Stimulated activated CD4-positive, alpha-beta T cell treated with anti-CD3 and anti-CD28 coated beads, TNF-alpha, amount 100 ng/mL, for 1 hour (primary cell): ENCODE measurements at places on chromosomes 5 and 9.
A peak's percentile ranks its signal among the peaks of the same experiment; 100 is the strongest.

DNA sequence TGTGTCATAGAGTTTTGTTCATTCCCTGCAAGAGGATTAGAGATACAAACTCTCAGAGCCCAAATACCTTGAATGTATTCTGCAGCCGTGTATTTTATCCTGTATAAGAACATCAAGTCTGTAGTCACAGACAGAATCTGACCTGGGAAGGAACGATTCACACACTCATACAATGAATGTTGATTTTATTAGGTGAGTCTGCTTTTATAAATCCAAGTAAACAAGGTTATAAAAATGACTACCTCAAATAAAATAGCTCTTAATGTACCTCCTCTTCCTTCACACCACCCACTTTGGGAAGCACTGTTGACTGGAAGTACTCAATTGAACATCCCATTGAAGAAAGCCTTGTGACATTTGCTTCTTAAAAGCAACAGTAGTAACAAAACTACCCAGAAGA lies 11.9 kb downstream of the SLC46A2 start:
- DNase-seq, result no peak

DNA sequence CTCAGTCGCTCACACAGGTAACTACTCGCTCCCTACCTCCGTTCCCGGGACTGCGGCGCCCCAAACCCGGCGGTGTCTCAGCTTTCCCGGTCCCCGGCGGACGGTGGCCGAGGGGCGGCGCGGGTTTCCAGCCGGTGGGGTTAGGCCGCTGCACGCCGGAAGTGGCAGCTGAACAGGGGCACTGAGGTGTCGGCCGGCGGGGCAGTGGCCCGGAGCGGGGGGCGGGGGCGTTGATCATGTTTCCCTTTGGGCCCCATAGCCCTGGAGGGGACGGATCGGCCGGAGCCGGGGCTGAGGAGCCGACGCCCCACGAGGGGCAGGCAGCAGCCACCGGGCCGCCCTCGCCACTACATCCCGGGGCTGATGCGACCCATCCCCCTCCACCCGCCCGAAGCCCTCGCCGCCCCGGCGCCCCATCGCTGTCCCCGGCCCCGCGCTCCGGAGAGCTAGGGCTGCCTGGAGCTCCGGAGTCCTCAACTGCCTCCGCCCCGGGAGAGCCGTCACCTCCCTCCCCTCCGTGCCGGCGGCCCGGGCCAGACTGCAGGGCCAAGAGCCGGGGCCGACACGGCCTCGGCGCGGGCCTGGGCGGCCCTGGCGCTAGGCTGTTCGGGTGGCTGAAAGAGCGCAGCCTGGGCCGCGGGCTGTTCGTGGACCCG lies at the start of gene DCAF10:
Gene DCAF10, plus strand, starts transcription at position 167 of the 656 bp plus-strand sequence. Its CDS starts 70 bp downstream, at position 237.
- peak; percentile 76 for DNase-seq

GRCh38 chr9:14994738-14995137 lies 84.5 kb upstream of the FREM1 start:
- no peak for DNase-seq

DNA sequence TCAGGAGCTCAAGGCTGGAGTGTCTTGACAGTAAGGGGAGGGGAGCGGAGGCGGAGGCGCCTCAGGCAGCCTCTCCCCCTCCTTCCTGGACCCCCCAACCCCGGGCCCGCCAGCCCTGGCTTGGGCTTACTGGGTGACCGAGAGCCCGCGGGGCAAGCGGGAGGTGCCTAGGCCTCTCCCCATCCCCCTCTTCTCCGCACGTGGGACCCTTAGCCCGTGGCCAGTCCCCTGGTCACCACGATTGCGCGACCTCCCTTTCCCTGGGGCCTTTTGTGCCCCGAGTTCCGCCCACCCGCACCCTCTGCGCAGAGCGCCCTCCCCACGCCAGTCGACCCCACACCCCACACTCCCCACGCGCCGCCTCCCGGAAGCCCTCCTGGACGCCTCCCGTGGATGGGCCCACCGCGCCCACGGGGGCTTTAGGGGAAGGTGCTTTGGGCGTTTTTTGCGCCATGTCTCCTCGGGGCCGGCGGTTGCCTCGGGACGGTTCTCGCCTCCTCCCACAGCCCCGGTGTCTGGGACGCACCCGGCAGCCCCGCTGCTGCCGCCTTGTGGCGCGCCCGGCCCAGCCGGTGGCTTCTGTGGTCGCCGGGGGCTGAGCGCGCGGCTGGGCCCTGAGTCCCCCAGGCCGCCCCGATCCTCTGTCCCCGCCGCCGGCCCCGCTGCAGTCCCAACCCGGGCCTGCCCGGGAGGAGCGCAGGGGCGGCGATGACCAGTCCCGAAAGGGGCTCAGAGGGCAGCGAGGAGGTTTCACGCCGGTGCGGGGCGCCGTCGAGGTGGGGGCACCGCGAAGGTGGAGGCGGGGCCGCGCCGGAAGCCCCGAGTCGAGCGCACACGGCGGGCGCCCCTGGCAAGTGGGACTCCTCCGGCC lies 3.2 kb downstream of the TOR4A start:
- no peak for DNase-seq

GRCh38 chr9:135156525-135157510 lies 69.3 kb downstream of the OLFM1 start:
- DNase-seq, result no peak

- DNase-seq, result no peak
These were observed 56.8 kb upstream of the SMIM32 start for GRCh38 chr5:136249678-136250266.

GRCh38 chr5:154251529-154251928 lies 61.0 kb downstream of the GALNT10 start:
- DNase-seq, result no peak

DNA sequence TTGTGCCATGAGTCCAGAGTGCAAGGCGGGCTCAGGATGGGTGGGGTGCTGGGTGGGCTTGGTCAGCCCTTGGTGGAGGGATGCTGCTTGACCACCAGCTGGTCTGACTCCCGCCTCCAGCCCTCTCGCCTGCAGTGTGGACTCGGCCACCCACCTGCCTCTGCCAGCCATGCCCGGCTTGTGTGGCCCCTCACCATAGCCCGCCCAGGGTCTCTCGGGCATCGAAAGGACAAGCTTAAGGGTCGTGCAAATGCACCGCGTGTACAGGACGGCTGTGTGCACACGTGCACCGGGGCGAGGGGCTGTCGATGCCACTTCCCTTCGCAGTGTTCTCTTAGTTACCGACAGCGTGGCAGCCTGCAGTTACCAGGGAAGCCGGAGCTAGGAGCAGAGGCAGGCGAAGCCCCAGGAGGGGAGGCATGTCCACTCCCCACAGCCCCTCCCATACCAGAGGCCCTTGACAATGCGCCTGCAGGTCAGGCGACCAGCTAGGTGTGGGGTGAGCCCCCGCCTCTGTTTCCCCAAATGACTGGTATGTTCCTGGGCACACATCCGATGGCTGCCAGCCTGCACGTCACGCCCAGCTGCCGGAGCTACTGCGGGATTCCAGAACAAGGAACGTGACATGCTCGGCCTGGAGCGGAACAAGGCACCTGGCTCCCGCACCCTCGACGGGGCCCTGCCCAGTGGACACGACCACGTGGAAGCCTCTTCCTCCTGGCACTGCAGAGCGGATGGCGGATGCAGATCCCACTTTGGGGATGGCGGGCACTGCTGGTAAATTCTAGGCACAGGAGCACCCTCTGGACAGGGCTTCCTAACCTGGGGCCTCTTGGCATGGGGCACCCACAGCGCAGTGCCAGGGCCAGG lies 7.8 kb downstream of the LCN9 start:
- DNase-seq, result no peak

GRCh38 chr5:145619806-145620310 lies 215.3 kb downstream of the PRELID2 start:
- DNase-seq, result no peak

- no peak for DNase-seq
These were observed 115.2 kb upstream of the SLC27A6 start for GRCh38 chr5:128850049-128850448.

- DNase-seq, result no peak
These were observed 177.9 kb upstream of the PRLR start for GRCh38 chr5:35408146-35408545.

DNA sequence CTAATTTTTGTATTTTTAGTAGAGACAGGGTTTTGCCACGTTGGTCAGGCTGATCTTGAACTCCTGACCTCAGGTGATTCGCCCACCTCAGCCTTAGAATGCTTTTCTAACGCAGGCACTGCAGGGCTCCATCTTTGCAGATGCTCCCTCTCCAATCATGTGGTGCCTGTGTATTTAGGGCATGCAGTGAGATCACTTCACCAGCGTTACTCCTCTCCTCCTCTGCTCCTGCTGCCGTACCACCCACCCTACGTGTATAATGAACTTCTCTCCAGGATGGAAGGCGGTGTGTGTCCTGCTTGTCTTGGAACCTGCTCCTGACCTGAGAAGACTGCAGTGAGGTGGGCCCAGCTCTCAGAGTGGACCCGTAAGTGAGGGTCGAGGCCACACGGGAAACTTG lies 13.6 kb upstream of the CFAP157 start:
- DNase-seq, result no peak

DNA sequence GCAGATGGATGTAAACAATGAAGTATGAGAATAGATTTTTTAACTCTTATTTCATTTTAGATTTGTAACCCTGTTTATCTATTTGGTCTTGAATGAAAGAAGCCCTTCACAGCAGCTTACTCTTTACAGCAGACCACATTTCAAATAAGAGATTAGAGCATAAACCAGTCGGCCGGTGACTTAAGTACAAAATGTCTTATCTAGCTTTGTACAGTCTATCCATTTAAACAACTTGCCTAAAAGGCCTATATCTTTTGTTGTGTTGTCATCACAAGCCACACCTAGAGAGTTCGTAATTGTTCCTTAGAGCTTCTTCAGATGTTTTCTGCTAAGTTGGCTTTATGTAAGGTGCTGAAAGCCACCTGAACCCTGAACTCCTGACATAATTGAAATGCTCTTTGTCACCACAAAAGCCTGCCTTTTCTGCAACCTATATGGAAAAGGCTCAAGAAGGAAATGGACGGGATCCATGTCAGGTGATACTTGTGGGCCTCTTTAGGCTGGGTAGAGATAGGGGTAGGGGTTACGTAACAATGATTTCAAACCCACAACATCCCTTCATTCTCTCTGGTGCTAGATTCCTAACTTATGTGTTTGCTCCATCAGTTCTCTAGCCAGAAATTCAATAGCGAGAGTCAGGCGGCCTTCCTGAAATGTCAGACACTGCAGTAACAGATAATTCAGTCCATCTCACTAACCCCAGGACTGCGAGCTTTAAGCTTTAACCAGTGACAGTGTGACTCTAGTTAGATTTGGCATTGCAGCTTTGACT lies 162.5 kb downstream of the CD180 start:
- no peak for DNase-seq

- DNase-seq, result no peak
These were observed 142.8 kb downstream of the NSG2 start for GRCh38 chr5:174188295-174188694.

- no peak for DNase-seq
These were observed 1.7 kb upstream of the KLHL3 start for GRCh38 chr5:137737349-137738131.

- DNase-seq, result no peak
These were observed 34.4 kb downstream of the MAP1B start for GRCh38 chr5:72141440-72142355.

- DNase-seq, result no peak
These were observed 524.9 kb downstream of the SEMA5A start for GRCh38 chr5:9020996-9021395.

- DNase-seq, result no peak
These were observed 61.8 kb downstream of the RAB24 start for GRCh38 chr5:177241768-177242167.

DNA sequence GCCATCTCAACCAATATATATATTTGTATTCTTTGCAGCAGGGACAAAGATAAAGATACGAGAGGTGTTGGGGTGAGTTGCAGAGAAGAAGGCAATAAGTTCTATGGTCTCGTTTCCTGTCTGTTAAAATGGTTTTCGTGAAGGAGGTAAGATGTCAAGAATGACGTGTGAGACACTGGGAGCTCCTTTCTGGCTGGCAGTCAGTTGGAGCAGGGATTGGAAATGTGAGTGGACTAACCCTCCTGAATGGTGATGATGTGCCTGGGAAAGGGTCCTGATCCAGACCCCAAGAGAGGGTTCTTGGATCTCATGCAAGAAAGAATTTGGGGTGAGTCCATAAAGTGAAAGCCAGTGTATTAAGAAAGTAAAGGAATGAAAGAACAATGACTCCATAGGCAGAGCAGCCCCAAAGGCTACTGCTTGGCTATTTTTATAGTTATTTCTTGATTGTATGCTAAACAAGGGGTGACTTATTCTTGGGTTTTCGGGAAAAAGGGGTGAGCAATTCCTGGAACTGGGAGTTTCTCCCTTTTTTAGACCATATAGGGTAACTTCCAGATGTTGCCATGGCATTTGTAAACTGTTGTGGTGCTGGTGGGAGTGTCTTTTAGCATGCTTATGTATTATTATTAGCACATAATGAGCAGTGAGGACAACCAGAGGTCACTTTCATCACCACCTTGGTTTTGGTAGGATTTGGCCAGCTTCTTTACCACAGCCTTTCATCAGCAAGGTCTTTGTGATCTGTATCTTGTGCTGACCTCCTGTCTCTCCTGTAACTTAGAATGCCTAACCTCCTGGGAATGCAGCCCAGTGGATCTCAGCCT lies 53.7 kb downstream of the SPATA31C2 start:
- no peak for DNase-seq

DNA sequence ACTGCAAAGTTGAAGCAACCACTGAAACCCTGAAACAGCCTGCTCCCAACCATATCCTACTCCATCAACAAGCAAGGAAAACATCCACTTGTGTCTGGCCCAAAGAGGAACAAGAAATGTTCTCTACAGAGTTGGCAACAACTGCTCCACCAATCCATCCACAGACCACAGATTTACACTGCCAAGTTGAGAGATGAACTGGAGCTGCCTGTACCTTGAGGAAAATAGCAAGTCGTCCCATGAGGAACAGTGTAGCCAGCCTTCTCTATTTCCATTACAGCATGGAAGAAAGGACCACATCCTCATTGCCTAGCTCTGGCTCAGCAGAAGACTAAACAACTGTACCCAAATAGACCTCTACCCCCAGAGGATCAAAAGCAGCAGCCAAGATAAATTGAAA lies 60.4 kb downstream of the DEPDC1B start:
- no peak for DNase-seq

DNA sequence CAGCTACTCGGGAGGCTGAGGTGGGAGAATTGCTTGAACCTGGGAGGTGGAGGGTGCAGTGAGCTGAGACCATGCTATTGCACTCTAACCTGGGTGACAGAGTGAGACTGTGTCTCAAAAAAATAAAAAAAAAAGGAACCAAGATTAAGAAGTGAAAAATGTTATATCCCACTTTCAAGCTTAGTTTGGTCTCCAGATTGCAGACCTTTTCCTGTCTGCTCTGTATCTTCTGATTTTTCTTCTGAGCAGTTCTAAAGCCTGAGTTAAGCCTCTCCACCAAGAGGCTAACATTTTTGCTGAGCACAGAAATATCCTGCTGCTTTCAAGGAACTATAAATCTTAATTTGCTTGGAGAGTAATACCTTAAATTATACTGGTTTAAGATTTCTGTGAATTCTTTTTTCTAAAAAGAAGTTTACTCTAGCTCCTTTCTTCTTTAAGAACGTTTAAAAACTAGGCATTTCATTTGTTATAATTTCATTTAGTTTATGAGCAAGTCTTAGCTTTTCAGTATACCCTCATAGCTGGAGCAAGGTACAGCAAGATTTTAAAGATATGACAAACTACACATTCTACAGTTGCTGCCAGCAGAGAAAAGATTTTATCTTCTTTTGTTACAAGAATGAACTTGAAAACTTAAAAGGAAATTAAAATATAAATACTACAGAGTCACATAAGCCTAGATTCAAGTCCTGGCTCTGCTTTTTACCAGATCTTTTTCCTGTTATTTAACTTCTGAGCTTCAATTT lies 55.0 kb downstream of the GARNL3 start:
- no peak for DNase-seq

- DNase-seq, result no peak
These were observed 27.5 kb upstream of the BOD1 start for GRCh38 chr5:173643964-173644363.
